Activated B cell treated with CpG ODN at 0.5 μM for 24 hours (primary cell): ENCODE measurements at places on chromosomes 11 and 22.

DNA sequence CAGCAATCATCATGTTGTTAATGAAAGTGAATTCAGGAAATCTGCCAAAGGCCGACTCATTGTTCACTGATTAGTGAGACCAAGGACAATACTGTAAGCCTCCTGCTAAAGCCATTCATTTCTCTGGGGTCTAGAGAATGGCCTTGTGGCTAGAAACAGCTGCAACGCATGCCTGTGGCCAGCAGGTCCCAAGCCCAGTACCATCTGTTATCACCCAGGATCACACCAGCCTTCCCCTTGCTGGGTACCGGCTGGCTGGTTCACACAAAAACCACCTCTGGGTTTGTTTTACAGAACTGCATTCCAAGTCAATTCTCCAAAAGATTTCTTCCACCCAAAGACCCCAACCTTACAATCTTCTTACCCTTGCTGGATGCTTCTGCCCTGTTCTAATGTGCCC, 1.1 kb downstream of the PLAAT5 start:
- DNase-seq, result no peak

GRCh38 chr11:134248910-134249480, 4.2 kb downstream of the THYN1 start:
- no peak for DNase-seq

DNA sequence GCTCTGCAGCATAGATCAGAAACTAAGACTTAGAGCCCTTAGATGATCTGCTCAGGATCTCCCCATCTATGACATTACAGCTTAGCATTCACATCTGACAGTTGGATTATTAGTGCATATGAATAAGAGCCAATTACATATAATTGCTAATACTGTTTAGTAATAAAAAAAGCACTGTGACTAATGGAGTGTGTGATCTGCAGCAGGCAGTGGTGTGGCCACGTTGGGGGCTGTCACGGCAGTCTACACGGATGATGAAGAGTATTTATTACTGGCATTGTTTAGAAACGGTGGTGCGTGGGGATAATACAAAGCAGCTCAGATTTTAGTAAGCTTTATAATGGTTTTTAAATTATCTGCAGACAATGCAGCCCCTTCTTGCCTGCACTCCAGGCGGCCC, 93.5 kb upstream of the TIMP3 start:
- no peak for DNase-seq

DNA sequence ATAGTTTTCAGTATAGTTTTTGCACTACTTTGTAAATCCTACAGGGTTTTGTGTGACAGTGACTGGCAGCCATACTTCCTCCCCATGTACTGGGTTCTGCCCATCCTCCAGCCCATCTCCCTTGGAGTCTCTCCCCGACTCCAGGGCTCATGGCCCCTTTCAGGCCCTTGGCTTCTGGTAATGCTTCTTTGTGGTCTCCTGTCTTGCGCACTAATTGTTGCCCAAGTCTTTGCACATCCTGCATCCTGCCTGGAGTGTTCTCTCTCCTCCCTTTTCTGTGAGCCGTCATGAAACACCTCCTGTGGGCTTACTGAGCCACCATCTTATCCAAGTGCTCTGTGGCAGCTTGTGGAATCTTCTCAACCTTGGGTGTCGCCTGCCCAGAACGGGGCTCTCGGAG, 11.4 kb upstream of the KCNQ1OT1 start:
- no peak for DNase-seq

GRCh38 chr22:22772396-22772795, 115.2 kb upstream of the IGLL5 start:
- no peak for DNase-seq

- no peak for DNase-seq
These were observed 5.5 kb upstream of the SLC16A8 start for GRCh38 chr22:38089474-38089851.

- DNase-seq, result no peak
These were observed 7.0 kb downstream of the MMP10 start for GRCh38 chr11:102773386-102773785.

DNA sequence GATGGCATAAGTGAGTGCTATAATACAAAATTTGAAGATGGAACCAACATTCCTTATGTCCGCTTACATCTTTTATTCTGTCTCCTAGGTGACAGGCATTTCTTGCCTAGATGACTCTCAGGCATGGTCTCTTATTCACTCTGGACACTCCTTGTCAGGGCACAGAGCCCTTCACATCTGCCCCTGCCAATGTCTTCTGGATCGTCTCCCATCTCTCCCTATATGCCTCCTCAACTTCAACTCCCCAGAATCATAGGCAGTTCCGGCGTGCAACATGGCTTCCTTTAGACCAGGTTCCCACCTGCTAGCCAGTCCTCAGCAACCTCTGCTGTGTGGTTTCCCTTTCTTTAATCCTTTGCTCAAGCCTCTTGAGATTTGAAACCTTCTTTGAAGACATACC, 300.9 kb downstream of the TENM4 start:
- no peak for DNase-seq

DNA sequence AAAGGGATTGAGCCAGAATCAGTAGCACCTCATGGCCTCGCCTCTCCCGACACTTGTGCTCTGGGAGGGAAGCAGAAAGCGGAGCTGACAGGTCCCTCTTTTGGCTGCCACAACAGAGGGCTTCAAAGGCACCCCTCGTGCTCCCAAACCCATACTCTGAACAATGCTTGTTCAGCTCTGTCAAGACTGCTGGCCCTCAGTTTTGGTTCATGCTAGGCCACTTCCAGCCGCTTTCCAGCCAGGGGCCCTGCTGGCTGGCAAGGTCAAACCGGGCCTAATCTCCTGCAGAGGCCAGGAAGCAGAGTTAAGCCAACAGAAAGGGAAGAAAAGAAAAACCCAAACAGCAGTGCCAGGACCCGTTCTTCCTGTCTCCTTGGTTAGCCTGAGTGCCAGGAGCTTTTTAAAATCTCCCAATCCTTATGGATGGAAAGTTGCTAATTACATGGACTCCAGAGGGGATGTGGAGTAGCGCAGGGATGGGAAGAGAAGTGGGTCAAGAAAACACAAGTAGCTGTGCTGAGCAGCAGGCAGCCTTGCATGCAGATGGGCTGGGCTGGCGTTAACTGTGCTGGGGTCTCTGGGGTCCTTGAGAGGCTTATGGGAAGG, 150.6 kb downstream of the GRIK4 start:
- no peak for DNase-seq
